ENCODE measurements at places on chromosomes 5 and 9.

- no peak for DNase-seq
Measured at GRCh38 chr5:113771483-113771882, 258.0 kb downstream of the YTHDC2 start.

DNA sequence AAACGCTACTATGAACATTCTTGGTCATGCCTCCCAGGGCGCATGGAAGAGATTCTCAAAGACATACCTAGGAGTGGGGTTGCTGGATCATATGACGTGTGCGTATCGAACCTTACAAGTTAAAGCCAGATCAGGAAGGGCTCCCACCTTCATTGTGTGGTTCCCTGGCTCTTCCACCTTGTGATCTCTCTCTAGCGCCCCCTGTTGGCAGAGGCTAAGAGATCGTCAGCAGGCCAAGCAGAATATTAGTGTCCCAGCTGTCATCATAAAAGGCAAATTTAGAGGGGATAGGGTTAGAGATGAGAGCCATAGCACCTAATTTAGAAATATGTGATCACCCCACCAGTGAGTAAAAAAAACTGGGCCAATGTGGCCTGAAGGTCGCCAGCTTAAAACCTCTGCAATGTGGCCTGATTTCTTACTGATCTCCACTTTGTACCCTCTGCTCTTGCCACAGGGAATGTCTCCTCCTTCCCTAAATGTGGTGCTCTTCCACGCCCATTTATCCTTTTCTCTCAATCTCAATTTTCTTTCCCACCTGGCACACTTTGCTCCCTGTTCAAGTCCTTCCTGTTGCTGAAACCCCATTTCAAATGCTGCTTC, 91.7 kb upstream of the SHB start:
- DNase-seq = peak; percentile 74

- no peak for DNase-seq
Measured at GRCh38 chr9:129459547-129460322, 161.2 kb downstream of the C9orf50 start.

DNA sequence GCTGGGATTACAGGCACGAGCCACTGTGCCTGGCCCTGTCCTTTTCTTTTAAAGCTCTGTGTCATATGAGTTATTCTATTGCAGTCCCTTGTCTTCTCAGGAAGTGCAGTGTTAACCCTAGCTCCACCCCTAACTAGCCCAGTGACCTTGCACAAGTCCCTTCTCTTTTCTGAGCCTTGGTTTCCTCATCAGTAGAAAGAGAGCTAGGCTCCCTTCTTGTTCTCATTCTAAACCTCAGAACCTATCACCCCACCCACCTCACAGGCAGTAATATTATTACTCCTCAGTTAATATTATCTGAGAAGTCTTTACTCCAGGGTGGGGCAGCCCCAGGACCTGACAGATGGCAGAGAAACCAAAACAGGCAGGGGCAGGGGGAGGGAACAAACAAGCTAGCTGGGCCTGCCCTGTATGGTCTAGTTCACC, 7.2 kb downstream of the CYFIP2 start:
- DNase-seq = no peak

DNA sequence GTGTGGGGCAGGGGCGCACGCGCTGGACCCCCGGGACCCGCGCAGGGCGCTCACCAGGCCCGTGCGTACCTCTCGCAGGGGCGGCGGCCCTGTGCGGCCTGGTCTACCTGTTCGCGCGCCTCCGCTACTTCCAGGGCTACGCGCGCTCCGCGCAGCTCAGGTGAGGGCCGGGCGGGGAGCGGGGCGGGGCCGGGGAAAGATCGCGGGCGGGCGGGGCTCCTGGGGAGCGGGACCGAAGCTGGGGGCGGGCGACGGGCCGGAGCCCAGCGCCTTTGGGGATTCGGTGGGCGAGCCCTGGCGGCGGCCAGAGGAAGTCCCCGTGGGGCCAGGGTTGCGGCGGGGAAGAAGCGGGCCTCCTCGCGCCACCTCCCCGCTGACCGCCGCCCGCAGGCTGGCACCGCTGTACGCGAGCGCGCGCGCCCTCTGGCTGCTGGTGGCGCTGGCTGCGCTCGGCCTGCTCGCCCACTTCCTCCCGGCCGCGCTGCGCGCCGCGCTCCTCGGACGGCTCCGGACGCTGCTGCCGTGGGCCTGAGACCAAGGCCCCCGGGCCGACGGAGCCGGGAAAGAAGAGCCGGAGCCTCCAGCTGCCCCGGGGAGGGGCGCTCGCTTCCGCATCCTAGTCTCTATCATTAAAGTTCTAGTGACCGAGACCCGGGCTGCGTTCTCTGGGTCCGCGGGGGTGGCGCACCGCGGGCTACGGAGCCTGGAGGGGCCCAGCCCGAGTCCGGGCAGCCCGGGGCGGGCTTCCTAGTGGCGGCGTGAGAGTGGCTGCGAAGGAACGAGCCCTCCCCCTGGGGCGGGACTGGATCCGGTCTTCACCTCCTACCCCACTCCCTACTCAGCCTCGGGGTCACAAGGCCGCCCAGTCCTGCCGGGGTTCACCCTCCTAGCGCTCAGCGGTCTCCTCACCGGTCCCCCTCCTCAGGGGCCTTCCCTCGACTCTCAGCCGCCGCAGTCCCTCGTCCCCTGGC, 2.4 kb downstream of the LTC4S start:
- DNase-seq = peak; percentile 84

GRCh38 chr9:12141422-12141821, 551.8 kb upstream of the TYRP1 start:
- DNase-seq = no peak

- no peak for DNase-seq
Measured at GRCh38 chr5:112310746-112311145, 108.3 kb downstream of the EPB41L4A start.

GRCh38 chr5:180424094-180424493, 70.1 kb upstream of the CNOT6 start:
- DNase-seq = peak; percentile 33

DNA sequence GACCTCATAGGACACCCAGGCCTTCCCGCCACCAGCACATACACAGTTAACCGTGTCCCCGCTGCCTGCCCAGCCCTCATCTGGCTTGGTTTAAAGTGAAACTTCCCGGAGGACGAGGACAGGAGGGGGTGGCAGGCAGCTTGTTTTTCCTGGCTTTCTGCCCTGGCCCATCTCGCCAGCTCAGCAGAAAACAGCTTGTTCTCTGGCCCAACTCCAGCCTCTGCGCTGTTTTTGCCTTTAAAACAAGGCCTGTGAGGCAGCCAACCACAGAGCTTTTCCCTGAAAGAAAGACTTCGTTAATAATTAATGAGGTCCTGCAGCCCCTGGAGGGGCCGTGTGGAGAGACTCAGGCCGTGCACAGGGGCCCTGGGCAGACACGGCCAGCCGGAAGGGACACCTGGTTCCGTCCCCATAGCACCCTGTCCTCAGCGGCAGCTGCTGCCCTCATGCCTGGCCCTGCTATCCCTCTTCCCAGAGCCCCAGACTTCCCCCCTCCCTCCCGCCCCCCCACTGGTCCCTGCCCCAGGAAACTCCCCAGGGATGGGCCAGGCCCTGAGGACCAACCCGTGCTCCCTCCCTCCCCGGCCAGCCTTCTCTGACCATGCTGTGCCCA, 108.7 kb downstream of the RXRA start:
- DNase-seq = peak; percentile 92

DNA sequence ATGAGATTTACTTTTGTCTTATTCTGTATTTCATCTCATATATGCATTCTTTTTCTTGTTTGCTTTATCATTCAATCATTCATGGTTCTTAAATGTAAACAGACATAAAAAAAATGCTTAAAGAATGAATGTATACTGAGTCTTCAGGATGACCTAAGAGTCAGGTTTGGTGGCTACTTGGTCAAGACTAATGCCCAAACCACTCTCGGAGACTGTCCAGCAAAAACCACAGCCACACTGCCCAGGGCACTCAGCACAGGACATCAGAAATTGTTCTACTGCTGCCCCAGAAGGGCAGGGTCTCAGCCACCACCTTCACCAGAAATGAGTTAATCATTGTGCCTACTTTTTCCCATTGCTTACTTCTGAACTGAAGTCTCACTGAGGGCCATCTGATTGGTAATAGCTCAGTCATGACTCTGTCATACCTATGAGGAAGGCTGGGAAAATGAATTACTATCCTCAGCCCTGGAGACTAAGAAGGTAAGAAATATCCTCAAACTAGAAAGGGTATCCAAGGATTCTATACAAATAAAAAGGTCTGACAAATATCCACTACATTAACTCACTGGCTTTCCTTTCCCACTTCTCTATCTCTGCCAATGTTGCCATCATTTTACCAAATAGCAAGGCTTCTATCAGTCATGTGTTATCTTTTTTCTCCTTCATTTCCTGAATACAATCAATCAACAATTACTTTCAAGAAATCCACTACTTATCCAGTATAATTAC, 236.1 kb downstream of the CETN3 start:
- DNase-seq = peak; percentile 24

DNA sequence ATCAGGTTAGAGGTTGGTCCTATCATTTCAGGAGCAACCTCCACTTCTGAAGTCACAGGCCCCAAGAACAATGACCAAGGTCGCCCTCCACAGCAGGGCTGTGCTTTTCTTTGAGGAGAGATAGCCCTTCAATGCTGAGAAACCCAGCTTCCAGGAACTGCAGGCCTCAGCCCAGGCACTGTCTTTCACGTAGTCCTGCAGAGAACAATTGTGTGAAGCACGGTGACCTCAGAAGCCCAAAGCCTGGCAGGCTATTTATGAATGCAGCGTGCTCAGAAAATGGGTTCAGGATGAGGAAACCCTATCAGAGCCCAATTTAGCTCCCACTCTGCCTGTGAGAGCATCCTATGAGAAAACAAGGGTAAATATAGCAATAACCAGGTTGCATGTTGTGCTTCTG, 388.3 kb downstream of the PLK2 start:
- peak; percentile 59 for DNase-seq

DNA sequence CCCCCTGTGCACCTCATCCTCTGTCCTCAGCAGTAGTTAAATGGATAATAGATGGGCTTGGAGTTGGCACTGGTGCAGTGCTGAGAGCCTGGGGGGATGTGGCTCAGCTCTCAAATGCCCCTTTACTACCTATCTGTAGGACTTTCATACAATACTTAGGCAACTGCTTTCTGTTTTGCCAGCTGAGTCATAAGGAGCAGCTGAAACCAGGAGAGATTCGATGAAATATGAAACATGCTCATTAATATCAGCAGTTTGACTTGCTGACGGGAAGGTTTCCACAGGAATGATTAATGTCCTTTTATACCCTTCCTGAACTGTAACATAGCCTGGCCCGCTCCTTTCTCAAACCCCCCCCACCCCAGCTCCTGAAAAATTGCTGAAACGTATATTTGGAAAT, 142.6 kb downstream of the SAXO1 start:
- DNase-seq = peak; percentile 78

DNA sequence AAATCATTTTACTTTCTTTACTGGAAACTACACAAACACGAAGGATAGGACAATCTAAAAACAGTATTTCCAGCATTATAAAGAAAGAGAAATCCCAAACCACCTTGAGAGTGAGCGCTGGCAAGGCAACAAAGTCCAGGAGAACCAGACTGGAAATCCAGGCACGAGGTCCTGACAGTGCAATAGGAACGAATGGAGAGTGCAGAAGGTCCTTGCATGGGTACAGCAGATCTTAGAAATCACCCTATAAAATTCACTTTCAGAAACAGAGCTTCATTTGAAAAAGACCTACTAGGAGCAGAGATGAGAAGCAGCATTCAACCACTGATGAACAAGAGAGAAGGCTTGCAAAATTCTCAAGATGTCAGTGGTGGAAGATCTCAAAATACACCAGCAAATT, 133.7 kb upstream of the ST8SIA4 start:
- DNase-seq = no peak

DNA sequence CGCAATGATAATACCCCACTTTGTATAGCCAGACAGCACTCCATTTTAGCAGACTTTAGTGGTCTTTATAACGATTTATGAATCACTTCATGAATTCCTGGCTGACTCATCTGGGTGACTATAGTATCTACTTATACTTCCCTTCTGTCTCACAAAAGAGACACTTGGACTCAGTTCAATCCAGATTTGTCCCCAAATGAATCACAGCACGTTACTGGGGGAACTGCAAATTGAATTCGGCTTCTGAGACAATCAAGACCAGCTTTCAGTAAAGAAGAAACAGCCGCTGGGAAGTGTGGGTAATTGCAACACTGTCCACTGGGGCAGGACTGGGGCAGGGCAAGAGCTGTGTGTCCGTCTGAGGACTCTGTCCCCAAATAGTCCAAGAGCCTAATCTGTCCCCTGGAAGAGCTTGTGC, 337.3 kb upstream of the RFX3 start:
- DNase-seq = peak; percentile 65

DNA sequence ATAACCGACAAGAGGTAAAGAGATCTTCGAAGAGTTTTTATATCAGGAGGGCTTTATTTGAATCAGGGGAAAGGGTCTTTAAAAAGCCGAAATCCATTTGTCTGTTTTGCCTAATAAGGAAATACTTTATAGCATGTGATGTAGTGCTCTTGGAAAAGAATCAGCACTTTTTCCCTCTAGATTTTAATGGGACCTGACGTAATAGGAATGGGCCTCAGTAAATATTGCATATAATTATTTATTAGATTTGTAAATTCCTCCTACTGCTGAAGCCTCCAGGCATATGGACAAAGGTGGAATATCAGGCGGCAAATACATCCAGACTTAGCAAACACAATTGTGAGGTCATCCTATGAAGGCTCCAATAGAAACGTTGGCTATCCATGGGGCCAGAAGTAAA, 50.9 kb downstream of the ACTBL2 start:
- DNase-seq = no peak

DNA sequence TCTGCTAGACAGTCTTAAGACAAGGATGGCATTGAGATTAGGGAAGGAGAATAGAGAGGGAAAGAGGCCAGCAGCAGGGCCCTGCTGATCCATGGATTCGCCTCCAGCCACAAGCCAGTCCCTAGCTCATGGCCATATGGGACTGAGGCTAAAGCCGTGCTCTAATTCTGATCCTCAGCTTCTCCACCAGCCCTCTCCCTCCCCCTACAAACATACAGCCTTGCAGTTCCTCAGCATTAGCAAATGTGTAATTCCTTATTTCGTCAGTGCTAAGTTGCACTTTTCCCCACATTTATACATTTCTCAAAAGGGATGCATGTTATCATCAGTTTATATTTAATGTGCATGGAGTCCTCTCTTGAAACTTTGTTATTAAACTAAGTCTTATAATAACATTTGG, 34.8 kb downstream of the ZNF462 start:
- no peak for DNase-seq
